Fibroblast of the aortic adventitia (primary cell): ENCODE measurements at places on chromosomes 11 and 22. TPM values are rescaled to one million over a fixed set of nuclear protein-coding genes. Genes with fewer than 3 reads are reported as not detected.

GRCh38 chr11:27281740-27282590 is 81.0 kb downstream of the CCDC34 start:
- peak; percentile 97 for DNase-seq

GRCh38 chr11:75035256-75035655 is 46.5 kb downstream of the NEU3 start:
- DNase-seq: no peak

DNA sequence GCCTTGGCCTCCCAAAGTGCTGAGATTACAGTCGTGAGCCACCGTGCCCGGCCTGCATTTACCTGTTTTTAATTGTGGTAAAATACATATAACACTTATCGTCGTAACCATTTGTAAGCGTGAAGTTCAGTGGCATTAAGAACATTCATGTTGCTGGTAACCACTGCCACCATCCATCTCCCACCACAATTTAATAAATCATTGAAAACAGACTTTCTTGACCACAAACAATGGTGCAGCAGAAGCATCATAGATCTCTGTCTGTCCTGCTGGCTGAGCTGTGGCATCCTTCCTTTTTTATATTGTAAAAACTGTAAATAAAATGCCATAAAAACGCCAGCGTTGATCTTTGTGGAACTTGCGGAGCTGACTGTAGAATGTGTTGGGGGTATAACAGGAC is 24.3 kb downstream of the LRP5 start:
- DNase-seq: no peak

DNA sequence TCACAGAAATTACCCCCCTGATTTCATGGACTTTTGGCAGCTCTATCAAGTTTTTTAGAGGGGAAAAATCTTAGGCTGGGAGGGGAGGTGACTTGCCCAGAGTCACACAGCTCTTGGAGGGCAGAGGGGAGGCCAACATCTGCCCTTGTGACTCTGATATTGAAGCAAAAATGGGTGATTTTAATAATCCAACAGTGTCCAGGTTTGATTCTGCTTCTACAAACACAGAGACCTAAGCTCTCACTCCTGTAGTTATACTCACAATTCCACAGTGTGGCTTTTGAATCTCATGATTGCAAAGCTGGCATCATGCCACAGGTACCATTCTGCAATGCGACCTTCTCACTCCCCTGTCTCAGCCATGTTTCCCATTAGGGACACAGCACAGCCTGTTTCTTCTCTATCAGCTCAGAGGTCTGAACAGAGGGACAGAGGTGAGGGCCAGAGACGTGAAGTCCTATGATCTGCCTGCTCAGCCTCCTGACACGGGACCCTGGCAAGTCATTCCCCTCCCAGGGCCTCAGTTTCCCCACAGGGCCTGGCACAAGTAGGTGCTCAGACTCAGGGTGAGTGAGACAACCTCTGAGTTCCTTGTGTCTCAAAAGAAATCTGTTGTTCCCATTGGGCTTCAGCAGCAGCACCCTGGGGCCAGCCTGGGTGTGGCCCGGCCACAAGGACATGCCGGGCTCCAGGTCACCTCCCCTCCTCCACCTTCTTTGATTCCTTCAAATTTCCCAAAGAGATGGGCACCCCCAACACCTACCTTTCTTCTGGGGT is 766 bp downstream of the APOL2 start:
- no peak for DNase-seq

DNA sequence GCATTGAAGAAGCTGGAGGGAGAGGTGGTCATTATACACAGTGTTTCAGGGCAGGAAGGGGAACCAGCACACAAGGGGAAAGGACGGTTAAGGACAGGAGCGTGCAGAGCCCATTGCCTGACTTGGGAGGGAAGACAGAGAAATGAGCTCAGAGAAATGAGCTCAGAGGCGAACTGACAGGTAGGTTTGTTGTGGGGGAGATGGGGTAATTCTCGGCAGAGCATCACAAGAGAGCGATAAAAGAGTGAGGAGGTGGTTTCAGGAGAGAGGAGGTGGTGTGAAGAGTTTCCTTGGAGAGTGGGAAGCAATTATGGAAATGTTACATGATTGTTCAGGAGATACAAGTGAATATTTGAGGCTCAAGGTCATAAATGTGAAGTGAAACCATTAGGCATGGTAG is 61.0 kb downstream of the MRGPRX1 start:
- no peak for DNase-seq

Gene CHRM1
- total RNA-seq: not detected in 2 replicates

Gene TYR
- not detected in 2 replicates for total RNA-seq

GRCh38 chr11:126956635-126957034 is 43.9 kb downstream of the KIRREL3 start:
- DNase-seq: no peak

GRCh38 chr11:88501541-88501940 is 164.0 kb upstream of the CTSC start:
- no peak for DNase-seq

- DNase-seq: no peak
Observed at GRCh38 chr11:101269990-101270660, 140.5 kb upstream of the PGR start.

- DNase-seq: no peak
Observed at GRCh38 chr11:97398246-97398645, 1008.4 kb downstream of the JRKL start.

GRCh38 chr11:123815122-123815521 is 9.0 kb upstream of the OR6M1 start:
- DNase-seq: no peak

Gene PKDREJ
- total RNA-seq: 0.09 TPM in 1 of 2 replicates, not detected in the other

GRCh38 chr11:26901162-26901561 is 92.8 kb upstream of the FIBIN start:
- peak; percentile 65 for DNase-seq

GRCh38 chr11:1481861-1482441 is 4.6 kb downstream of the MOB2 start:
- DNase-seq: no peak

DNA sequence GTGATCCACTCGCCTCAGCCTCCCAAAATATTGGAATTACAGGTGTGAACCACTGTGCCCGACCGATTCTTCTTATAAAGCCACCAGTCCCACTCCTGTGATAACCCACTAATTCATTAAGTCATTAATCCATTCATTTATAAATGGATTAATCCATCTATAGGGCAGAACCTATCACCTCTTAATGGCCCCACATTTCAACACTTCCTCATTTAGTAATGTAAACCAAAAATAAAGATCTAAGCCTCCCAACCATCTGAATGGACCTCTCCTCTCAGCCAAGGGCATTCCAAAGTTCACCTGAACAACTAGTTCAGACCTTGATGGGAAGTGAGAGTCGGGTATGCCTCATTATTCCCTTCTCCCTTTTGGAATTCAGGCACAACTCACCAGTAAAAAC is 9.9 kb upstream of the MRPL11 start:
- DNase-seq: no peak

Gene ME3
- total RNA-seq: 40.4 and 56.9 TPM in 2 replicates

GRCh38 chr11:134181707-134182106 is 42.1 kb downstream of the NCAPD3 start:
- peak; percentile 64 for DNase-seq

GRCh38 chr22:19814428-19814827 is 40.2 kb downstream of the GNB1L start:
- DNase-seq: no peak

DNA sequence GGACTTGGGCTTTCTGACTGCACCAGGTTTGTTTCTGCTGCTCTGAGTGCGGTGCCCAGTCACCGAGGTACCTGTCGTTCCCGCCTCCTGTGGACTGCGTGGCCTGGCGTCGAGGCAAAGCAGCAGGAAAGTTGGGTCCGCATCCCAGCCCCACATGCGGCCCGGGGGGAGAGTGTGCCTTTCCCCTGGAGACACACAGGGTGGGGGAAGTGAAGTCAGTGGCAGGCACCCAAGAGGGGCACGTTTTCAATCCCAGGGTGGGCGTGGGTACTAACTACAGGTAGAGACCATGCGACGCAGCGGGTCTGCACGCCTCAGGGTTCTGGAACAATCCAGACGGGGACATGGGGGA is 25.3 kb upstream of the GRAMD4 start:
- no peak for DNase-seq

DNA sequence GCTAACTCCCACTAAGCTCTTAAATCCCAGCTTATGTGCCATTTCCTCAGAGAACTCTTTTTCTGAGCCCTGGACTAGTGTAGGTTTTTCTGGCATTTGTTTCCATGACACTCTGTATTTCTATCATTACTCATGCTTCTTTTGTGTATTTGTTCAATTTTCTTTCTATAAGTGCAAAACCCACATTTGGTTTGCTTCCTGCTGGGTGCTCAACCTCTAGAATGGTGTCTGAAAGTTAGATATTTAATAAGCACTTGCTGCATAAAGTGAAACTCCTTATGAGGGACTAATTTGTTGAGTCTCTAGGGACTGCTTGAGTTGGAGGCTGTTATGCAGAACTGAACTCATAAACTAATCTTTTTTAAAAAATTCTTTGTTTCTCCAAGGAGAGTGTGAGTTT is 68.6 kb downstream of the SYT9 start:
- DNase-seq: no peak

DNA sequence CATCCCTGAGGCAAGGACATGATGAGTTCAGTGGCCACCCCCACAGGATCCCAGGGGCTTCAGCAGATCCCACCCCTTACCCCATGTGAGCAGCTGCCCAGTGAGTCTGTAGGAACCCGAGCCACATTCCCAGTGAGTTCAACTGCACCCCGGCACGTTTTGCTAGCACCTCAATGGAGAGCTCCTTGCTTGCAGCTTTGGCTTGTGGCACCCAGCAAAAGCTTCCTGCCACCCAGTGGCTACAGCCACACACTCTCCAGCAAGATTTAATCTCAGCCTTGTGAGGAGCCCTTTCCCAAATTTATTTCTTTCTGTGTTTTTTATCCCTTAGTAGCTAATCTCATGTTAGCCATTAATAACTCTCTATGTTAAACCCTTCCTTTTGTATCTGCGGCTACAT is 4.0 kb downstream of the SAA1 start:
- DNase-seq: no peak

DNA sequence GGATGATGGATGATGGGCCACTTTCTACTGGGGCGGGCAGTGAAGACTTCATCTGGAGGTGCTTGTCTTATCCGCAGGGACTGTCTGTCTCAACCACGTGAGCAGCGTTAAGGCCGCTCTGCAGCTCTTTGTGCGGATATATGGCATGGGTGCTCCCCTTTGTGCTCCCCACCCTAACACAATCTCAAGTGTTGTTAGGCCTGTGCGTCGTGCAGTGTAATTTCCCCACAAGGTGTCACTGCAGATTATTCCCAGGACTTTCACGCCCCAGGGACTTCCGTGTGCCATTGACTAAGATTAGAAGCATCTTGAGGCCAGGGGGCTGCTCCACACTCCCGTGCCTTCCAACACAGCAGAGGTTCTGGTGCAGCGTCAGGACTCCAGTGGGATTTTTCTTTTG is 65.3 kb downstream of the TBC1D22A start:
- DNase-seq: no peak

GRCh38 chr11:70680781-70681281 is 282.5 kb downstream of the CTTN start:
- DNase-seq: no peak

DNA sequence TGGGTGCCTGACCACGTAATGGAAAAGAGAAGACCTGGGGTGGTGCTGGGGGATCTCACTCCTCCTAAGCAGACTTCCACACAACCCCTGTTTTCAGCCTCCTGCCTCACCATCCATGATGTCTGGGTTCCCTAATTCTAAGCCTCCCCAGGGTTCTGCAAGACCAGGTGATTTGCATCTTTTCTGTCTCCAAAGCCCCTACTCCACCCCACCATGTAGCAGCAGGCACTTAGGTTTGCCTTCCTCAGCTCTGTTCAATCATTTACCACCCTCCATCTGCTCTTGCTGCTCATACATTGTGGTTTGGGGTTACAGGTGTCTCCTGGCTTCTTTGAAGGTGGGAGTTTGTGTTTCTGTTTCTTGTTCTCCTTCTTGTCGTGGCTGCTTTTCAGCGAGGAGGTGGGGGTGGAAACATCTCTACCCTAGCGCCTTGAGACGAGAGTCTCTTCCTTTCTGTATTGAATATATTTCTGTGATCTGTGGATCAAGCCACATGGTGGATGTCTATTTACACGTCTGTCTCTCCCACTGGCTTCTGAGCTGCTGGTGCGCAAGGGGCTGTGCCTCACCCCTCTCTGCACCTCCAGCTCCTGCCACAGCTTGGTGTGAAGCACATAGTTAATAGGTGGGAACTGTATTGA is 6.6 kb upstream of the SSTR3 start:
- no peak for DNase-seq

GRCh38 chr11:65851811-65852507 is 6.0 kb downstream of the CFL1 start:
- DNase-seq: no peak

- DNase-seq: no peak
Observed at GRCh38 chr22:46913351-46913750, 150.9 kb downstream of the TBC1D22A start.
